Breast epithelium (tissue), 4 donors: ENCODE measurements at places on chromosomes 2 and 18.
A peak's percentile ranks its signal among the peaks of the same experiment; 100 is the strongest.

GRCh38 chr2:1731447-1731962 is 12.8 kb downstream of the PXDN start:
- peak overlapping the region; percentile 91 for H3K27ac ChIP-seq
- H3K4me1 ChIP-seq = peaks cover 3% of the 10 kb centered on the region
- no peaks in the 10 kb centered on the region for H3K36me3 ChIP-seq
- H3K27me3 ChIP-seq = no peaks in the 10 kb centered on the region

- DNase-seq = no peak
- no peaks in the 10 kb centered on the region for H3K36me3 ChIP-seq
- H3K27me3 ChIP-seq = no peaks in the 10 kb centered on the region
Observed at GRCh38 chr2:62410015-62410453, 96.0 kb downstream of the TMEM17 start.

GRCh38 chr2:1687254-1687653 is 57.1 kb downstream of the PXDN start:
- DNase-seq = no peak
- H3K4me1 ChIP-seq = no peaks in the 10 kb centered on the region
- no peak overlapping the region for H3K27ac ChIP-seq
- H3K4me3 ChIP-seq = no peak overlapping the region
- no peaks in the 10 kb centered on the region for H3K27me3 ChIP-seq

DNA sequence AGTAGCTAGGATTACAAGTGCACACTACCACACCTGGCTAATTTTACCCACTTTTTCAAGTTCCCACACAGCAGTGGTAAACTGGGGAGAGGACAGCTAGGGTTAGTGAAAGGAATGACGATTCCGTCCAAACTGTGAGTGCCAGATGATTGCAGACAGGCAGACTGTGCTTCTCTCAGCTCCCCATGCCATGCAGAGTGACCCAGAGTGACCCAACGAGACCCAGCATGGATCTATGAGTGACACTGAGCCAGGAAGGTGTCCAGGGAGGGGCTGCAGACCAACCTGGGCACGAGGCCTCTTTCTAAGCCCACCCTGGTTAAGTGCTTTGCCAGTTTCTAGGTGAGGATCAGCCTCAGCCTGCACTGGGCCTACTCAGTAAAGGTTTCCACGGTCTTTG is 7.7 kb upstream of the KLF11 start:
- no peaks in the 10 kb centered on the region for H3K27me3 ChIP-seq
- no peaks in the 10 kb centered on the region for H3K36me3 ChIP-seq
- H3K4me3 ChIP-seq = no peak overlapping the region
- H3K4me1 ChIP-seq = no peaks in the 10 kb centered on the region
- peak overlapping the region; percentile 68 for H3K27ac ChIP-seq
- no peak for DNase-seq

GRCh38 chr18:62839874-62840713 is 124.8 kb downstream of the PHLPP1 start:
- H3K27me3 ChIP-seq = no peaks in the 10 kb centered on the region
- H3K4me3 ChIP-seq = no peak overlapping the region
- H3K4me1 ChIP-seq = no peaks in the 10 kb centered on the region
- H3K27ac ChIP-seq = no peak overlapping the region

- peaks cover 7% of the 10 kb centered on the region for H3K36me3 ChIP-seq
- H3K4me1 ChIP-seq = no peaks in the 10 kb centered on the region
- no peak overlapping the region for H3K4me3 ChIP-seq
- H3K27ac ChIP-seq = no peak overlapping the region
- DNase-seq = no peak
Observed at GRCh38 chr2:179965291-179966258, 41.5 kb downstream of the CWC22 start.

GRCh38 chr2:73177645-73178255 is 24.6 kb upstream of the NOTO start:
- peak overlapping the region; percentile 92 for H3K27ac ChIP-seq
- DNase-seq = no peak
- H3K36me3 ChIP-seq = no peaks in the 10 kb centered on the region
- no peaks in the 10 kb centered on the region for H3K27me3 ChIP-seq
- H3K4me3 ChIP-seq = no peak overlapping the region

GRCh38 chr18:64210401-64210949 is 61.6 kb upstream of the LINC00305 start:
- no peaks in the 10 kb centered on the region for H3K27me3 ChIP-seq
- no peak overlapping the region for H3K4me3 ChIP-seq
- H3K27ac ChIP-seq = no peak overlapping the region
- no peaks in the 10 kb centered on the region for H3K36me3 ChIP-seq

DNA sequence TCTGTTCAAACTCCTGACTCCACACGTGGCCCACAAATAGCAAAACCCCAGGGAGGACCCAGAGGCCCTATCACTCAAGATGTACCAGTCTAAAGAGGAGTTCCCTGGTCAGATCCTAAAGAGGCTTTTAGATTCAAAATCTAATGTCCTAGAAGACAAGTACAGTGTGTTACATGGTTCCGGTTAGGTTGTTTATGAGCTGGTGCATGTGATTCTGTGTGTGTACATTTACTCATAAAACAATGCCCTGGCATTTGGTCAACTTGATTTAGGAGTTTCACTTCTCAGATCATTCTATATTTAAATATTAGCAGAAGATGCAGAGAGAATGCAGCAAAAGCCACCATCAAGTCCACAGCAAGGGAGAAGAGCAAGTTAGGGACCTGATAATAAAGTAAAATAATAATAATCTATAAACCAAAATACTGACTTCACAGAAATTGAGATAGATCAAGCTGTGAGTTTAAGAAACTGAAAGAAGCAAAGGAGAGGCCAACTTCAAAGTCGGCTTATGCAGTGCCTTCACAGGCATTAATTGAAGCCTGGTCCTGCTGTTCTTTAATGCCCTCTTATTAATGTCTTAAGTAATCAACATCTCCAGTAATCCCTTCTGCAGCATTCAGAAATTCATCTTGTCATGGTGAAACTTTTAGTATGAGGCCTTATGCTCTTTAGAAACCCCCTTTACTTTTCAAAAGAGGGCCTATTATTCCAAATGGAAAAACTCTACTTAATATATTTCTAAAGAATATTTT is 4.2 kb upstream of the AP1S3 start:
- peak overlapping the region; percentile 55 for H3K27ac ChIP-seq
- no peak overlapping the region for H3K4me3 ChIP-seq
- H3K4me1 ChIP-seq = no peaks in the 10 kb centered on the region
- DNase-seq = no peak

DNA sequence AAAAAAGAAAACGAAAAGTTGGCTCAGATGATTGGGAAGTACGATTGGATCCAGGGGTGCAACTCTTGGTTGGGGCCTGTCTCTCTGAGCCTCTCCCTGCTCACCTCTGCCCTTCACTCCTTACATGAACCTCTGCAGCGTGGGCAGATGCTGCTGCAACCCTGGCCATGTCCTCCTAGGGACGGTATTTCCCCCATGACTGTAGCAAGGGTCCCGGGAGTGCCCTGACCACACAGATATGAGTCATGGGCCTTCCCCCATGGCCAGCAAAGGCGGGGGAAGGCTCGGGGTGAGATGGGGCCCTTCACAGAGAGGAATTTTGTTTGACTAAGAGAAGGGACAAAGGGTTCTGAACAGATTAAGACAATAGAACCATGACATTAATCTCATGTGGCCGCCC is 129.0 kb downstream of the NCK2 start:
- no peaks in the 10 kb centered on the region for H3K36me3 ChIP-seq
- no peaks in the 10 kb centered on the region for H3K27me3 ChIP-seq
- H3K4me3 ChIP-seq = no peak overlapping the region
- no peak for DNase-seq
- H3K27ac ChIP-seq = no peak overlapping the region

GRCh38 chr18:12027046-12027445 is 45.7 kb downstream of the IMPA2 start:
- H3K4me1 ChIP-seq = no peaks in the 10 kb centered on the region
- no peaks in the 10 kb centered on the region for H3K36me3 ChIP-seq
- no peaks in the 10 kb centered on the region for H3K27me3 ChIP-seq
- no peak overlapping the region for H3K4me3 ChIP-seq

DNA sequence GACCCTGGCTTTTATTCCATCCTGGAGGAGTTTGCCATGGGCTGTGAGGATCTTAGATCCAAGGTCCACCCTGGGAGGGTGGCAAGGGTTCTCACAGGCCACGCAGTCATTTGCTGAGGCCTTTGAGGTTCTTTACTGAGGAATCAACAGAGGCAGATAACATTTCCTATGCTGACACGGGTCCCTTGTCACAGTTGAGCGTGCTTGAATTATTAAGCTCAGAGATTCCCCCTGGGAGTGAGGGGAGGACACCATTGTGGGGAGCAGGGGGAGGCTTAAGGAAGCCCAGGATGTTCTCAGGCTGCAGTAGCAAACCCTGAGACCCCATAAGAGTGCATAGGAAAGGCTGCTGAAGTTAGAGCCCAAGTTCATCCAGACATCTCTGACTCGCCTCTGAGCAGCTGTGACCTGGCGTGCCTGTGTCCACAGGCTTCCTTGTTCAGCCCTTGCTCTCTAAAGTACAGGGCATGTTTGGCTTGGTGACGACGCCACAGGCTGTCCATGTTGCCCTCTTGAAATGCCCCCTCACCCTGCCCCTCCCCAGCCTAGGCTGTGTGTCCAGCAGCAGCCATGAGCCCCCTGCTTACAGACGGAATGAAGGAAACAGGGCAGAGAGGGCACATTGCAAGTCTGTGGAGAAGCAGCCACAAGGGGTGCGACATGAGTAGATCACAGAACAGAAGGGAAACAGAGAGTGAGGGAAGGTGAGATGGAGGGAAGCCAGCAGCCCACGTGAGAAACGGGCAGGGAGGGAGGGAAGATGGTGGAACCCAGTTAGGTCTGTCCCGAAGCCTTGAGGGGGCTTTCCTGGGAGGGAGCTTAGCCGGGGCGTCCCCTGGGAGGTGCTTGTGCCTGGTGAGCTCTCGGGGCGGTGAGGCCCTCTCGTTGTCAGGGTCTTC is 34.0 kb downstream of the NAPG start:
- DNase-seq = no peak
- H3K27me3 ChIP-seq = no peaks in the 10 kb centered on the region

- H3K36me3 ChIP-seq = no peaks in the 10 kb centered on the region
- peak overlapping the region; percentile 66 for H3K27ac ChIP-seq
- peaks cover 10% of the 10 kb centered on the region for H3K4me1 ChIP-seq
- no peak overlapping the region for H3K4me3 ChIP-seq
- no peak for DNase-seq
Observed at GRCh38 chr2:127638361-127639110, 7.4 kb upstream of the GPR17 start.

- H3K4me3 ChIP-seq = no peak overlapping the region
- no peaks in the 10 kb centered on the region for H3K36me3 ChIP-seq
- no peaks in the 10 kb centered on the region for H3K4me1 ChIP-seq
- H3K27me3 ChIP-seq = no peaks in the 10 kb centered on the region
- DNase-seq = no peak
- H3K27ac ChIP-seq = no peak overlapping the region
Observed at GRCh38 chr18:55515214-55515613, 72.8 kb downstream of the TCF4 start.

DNA sequence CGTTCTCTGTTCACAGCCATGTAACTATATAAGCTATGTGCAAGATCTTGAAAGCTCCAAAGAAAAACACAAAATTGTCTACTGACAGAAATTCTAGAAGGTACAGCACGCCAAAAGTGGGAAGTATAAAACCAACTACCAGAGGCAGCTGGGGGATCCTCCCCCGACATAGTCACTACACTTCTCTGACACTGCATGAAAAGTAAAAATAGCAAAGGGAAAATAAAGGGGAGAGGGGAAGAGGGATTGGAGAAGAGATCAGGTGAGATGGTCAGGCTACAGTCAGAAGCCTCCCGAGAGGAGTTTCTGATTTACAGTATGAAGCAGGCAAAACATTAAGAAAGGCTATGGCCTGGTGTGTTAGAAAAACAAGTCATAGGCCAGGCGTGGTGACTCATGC is 39.8 kb upstream of the PCBP1 start:
- H3K27ac ChIP-seq = no peak overlapping the region
- H3K36me3 ChIP-seq = no peaks in the 10 kb centered on the region
- H3K27me3 ChIP-seq = no peaks in the 10 kb centered on the region
- no peak overlapping the region for H3K4me3 ChIP-seq
- no peaks in the 10 kb centered on the region for H3K4me1 ChIP-seq

GRCh38 chr2:152303951-152304350 is 31.0 kb upstream of the FMNL2 start:
- H3K27ac ChIP-seq = no peak overlapping the region
- no peaks in the 10 kb centered on the region for H3K36me3 ChIP-seq
- no peak for DNase-seq
- no peaks in the 10 kb centered on the region for H3K4me1 ChIP-seq

- H3K27me3 ChIP-seq = no peaks in the 10 kb centered on the region
- no peak overlapping the region for H3K4me3 ChIP-seq
- H3K36me3 ChIP-seq = no peaks in the 10 kb centered on the region
- DNase-seq = peak; percentile 33
Observed at GRCh38 chr2:128638341-128639119, 319.9 kb upstream of the HS6ST1 start.

DNA sequence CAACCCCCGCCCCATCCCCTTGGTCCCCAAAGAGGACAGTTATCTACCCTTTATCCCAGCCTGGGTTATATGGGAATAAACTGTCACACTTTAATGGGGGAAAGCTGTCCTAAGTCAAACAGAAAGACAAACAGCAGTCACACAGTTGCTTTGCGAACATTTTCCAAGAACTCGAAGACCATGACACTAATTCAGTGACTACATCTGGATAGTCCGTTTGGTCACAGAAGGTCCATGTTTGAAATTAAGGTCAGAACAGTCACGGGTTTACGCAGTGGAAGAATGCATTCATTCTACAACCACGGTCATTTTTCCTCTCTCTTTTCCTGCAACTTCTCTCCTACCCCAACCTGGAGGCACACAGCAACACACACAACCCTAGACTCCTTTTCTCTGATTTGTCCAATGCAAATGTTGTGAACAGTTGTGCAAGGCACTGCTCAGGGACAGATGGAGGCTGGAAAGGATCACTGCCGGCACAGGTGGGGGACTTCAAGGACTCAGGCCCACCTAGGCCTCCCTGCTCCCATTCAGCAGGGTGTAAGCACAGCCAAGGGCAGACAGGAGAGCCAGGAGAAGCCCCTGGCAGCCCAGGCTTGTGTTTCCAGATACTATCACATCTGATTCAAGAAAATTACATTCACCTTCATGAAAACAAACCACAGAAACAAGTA is 39.9 kb downstream of the ZNF516 start:
- no peak overlapping the region for H3K4me3 ChIP-seq
- DNase-seq = no peak
- H3K4me1 ChIP-seq = peaks cover 14% of the 10 kb centered on the region
- H3K27ac ChIP-seq = no peak overlapping the region
- H3K36me3 ChIP-seq = no peaks in the 10 kb centered on the region

DNA sequence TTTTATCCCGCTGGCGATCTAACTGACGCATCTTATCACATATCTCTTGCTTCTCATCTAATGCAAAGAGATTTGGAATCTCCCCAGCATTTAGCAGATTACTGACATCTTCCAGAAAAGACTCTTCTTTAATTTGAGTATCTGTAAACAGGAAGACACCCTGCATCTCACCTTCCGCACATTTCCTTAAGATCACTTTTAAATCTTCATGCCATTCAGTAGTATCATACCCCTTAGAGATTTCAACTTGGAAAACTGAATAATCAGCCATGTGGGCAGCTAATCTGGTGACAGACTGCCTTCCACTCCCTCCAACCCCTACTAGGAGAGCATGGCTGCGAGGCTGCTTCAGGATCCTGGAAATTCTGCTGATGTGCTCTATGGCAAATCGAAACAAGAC is 204.3 kb downstream of the DNAH7 start:
- no peak overlapping the region for H3K4me3 ChIP-seq
- no peak overlapping the region for H3K27ac ChIP-seq
- no peaks in the 10 kb centered on the region for H3K4me1 ChIP-seq
- H3K27me3 ChIP-seq = no peaks in the 10 kb centered on the region
